ENCODE measurements at places on chromosomes 2 and 18.

DNA sequence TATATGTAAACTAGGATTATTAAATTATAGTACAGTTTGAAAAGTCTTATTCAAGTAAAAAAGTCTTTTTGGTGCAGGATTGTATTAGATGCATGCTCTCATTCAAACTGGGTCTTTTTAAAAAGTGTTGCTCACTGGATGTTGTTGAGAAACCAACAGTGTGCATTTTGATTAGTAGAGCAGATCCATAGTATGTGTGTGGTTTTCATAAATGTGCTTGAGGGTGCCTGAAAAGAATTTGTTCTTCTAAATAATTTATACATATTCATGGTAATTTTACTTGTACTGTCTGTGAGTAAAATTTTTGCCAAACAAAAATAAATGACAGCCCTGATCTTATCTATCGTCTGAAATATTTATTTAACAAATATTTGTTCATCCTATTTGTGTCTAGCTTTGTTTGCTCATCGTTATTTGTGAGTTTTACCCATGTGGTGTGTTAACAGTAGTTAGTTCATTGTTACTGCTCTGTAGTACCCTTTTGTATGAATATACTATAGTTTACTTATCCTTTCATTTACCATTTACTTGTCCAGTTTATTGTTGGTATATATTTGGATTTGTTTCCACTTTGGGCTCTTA, 50.4 kb downstream of the PTPN4 start:
- no peak for DNase-seq

DNA sequence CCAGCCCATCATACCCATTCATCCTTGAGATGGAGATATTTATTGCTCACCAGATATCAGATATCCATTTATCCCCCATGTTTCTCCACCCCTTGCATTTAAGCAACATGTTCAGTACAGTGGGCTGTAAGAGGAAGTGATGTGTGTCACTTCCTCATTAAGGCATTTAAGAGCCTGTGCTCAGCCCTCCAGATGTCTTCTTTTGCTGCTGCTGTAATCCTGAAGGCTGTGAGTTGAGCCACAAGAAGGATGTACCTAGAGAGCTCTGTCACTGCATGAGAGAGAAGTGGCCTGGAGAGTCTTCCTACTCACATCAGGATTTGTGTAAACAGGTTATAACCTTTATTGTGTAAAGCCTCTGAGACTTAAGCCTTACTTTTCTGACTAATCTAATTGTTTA, 151.8 kb upstream of the UNC80 start:
- DNase-seq: no peak

GRCh38 chr2:204507636-204508035, 37.6 kb upstream of the PARD3B start:
- no peak for DNase-seq

GRCh38 chr2:29767606-29768335, 153.6 kb downstream of the ALK start:
- DNase-seq: no peak

- DNase-seq: no peak
Observed at GRCh38 chr2:189018631-189019030, 44.5 kb downstream of the COL3A1 start.

GRCh38 chr2:29060441-29060840, 13.9 kb downstream of the PCARE start:
- no peak for DNase-seq

GRCh38 chr2:42386682-42387081, 25.7 kb upstream of the COX7A2L start:
- DNase-seq: no peak

- DNase-seq: no peak
Observed at GRCh38 chr2:201404699-201405280, 46.5 kb downstream of the TRAK2 start.

DNA sequence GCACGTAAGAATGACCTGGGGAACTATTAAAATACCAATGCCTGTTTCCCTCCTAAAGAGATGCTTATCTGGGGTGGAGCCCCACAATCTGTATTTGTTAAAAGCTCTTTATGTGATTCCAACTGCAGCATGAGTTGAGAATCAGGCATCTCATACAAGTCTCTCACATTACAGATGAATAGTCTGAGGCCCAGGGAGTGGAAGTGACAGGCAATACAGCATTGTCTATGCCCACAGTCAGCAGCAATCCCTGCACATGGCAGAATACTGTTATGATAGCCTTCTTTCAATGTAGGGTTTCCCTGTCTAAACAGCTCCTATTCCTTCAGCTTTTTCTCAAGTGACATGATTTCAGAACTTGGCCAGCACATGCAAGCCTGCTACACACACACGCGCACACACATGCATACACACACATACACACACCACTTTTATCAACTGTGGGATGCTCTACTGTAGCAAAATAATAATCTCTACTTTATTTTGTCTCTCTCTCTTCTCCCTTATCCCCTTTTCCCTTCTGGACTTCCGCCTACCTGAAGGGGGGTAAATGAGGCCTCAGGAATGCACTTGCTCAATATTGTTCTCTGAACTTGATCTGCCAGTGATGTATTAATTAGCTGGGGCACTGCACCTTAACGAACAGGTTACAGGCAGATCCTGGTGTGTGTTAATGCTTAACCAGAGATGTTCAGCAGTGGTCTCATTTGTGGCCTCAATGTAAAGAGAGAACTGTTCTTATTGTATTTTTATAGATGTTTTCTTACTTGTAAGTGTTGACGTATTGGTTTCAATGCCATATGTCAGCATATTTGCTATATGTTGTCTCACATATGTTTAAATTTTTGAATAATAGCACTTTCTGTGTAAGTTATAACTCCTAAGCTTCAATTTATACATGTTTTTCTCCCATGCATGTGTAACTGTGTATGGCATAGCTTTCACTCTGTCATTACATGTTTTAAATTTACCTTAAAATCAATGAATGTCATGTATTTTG, 116.0 kb downstream of the SETBP1 start:
- DNase-seq: no peak

- DNase-seq: no peak
Observed at GRCh38 chr18:6024745-6025248, 129.5 kb upstream of the TMEM200C start.

GRCh38 chr2:24659862-24660261, 133.3 kb downstream of the PTRHD1 start:
- peak; percentile 97 for DNase-seq

DNA sequence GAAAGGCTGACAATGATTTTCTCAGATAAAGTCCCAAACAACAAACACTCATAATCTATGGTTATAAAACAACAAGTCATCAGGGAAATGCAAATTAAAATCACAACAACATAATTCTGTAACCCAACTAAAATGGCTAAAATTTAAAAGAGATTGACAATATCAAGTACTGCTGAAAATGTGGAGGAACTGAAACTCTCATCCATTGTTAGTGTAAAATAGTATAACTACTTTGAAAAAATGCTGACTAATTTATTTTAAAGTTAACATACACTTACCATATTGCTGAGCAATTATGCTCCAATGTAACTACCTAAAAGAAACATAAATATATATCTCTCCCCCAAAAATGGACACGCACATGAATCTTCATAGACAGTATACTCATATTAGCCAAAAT, 245.9 kb upstream of the SPOPL start:
- DNase-seq: no peak

DNA sequence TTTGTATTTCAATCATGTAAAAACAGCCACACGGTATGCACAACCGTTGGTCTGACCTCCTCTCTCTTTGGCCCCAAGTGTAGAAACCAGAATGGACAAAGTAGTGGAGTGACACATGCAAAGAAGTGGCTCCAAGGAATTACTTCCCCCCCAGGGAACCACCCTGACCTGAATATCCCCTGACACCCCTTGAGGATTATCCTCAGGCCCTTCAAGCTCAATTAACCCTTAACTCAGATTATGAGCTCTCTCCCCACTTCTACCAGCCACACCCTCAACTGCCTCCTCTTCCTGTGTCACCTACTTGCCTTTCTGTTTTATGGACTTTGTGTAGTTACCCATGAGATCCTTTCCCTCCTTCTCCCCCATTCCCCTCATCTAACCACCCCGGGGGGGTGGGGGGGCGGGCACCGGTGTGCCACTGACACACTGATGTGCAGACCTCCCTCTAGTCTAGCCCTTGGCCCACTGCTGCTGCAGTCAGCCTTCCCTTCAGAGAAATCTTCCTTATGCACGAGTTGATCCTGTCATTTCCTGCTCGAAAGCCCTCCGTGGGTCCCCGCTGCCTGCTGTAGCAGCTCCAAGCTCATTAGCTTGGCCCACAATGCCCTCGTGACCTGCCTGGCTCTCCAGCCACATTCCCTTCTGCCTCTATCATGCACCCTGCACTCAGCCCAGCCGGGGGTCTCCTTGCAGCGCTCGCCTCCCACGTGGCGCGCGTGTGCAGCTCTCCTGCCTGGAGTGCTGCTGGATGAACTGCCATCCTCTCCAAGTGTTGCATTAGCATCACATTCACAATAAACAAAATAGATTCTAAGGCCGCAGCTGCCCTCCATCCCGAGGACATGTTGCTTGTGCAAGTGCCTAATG, 40.1 kb upstream of the TMEM177 start:
- no peak for DNase-seq

- no peak for DNase-seq
Observed at GRCh38 chr2:221635949-221636348, 63.8 kb upstream of the EPHA4 start.

DNA sequence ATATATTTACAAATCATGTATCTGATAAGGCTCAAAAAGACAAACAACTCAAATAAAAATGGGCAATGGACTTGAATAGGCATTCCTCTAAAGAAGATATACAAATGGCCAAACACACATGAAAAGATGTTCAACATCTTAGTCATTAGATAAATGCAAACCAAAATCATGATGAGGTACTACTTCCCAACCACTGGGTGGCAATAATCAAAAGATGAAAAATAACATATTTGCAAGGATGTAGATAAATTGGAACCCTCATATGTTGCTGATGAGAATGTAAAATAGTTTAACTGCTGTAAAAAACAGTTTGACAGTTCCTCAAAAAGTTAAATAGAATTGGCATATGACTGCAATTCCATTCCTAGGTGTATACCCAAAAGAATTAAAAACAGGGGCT, 132.3 kb downstream of the TTC32 start:
- DNase-seq: no peak

GRCh38 chr2:69213782-69214181, 173.2 kb downstream of the GFPT1 start:
- no peak for DNase-seq

DNA sequence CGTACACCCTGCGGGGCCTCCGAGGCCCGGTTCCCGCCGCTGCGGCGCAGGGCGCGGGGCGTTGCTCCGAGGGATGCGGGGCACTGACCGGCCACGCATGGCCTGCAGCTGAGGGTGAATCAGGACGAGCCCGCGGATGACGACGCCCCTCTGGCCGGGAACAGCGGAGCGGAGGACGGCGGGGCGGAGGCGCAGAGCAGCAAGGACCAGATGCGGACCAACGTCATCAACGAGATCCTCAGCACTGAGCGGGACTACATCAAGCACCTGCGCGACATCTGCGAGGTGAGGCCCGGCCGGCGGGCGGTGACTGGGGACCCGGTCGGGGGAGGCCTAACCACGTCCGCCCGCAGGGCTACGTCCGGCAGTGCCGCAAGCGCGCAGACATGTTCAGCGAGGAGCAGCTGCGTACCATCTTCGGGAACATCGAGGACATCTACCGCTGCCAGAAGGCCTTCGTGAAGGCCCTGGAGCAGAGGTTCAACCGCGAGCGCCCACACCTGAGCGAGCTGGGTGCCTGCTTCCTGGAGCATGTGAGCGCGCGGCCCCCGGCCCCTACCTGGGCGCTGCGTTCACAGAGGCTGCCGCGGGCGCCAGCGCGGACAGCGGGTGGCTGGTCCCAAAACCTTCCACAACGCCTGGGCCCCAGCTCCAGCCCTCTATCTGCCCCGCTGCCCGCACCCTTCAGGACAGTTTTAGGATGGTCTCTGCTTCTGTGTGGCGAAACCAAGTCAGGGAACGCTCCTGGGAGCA, 53.2 kb downstream of the FAM168B start:
- no peak for DNase-seq

- DNase-seq: no peak
Observed at GRCh38 chr2:166417669-166418068, 41.9 kb upstream of the SCN9A start.

GRCh38 chr2:50781646-50782045, 250.3 kb downstream of the NRXN1 start:
- DNase-seq: no peak

GRCh38 chr2:178241844-178242551, 47.7 kb downstream of the OSBPL6 start:
- no peak for DNase-seq

DNA sequence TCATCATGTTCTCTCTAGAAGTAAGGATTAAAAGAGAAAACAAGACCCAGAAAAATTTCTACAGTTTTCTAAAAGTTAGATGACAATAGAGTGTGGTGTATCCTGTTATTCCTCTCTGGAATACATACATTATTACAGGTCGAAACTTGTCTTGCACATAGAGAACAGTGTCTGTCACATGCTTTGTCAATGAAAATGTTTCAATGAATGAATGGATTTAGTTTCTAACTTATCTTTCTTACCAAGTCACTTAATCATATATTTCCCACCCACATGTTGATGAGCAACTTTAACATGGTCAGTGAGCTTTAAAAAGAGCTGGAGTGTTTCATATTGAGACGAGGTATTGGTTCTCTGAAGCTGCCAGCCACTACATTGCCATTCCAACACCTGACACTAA, 4.3 kb downstream of the DSG4 start:
- no peak for DNase-seq

DNA sequence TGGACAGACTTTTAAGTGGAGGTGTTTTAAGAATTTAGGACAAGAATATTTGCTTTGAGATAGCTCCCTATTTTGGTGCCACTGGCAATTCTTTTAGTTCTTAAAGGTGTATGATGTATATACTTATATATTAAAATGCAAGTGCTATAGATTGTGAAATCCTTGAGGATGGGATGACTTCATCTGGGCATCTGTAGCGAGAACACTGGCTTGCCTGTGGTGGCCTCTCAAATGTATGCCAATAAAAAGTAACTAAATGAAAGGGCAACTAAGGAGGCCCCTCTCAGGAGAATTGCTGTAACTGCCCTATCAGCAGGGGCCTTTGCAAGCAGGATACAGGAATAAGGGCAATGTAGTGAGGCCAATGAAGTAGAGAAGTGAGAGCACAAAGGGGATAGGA, 2.6 kb upstream of the THUMPD2 start:
- no peak for DNase-seq

DNA sequence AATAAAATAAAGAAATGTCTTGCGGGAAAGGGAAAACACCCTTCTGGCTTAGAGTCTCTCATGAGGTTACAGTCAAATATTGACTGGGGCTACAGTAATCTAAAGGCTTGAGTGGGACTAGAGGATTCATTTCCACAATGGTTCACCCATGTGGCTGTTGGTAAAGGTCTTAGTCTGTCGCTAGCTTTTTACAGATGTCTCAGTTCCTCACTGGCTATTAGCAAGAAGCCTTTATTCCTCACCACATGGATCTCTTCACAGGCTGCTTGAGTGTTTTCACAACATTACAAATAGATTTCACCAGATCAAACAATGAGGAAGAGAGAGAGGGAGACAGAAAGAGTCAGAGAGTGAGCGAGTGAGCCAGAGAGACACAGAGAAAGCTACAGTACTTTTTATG, 8.3 kb upstream of the ZC3H15 start:
- DNase-seq: no peak

DNA sequence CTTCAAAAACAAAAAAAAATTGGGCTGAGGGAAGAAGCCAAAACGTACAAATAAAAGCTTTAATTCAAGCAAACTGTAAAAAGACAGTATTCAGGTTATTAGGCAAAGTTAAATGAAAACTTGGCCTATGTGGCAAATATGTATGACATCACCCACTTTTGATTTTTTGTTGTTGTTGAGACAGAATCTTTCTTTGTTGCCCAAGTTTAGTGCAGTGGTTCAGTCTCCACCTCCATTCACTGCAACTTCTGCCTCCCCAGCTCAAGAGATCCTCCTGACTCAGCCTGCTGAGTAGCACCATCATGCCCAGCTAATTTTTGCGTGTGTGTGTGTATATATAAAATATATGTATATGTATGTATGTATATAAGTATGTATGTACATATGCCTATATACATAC, 440.4 kb upstream of the NRXN1 start:
- DNase-seq: no peak
